Stimulated activated naive CD8-positive, alpha-beta T cell treated with anti-CD3 and anti-CD28 coated beads, Interleukin-15, amount 100 ng/mL, for 72 hours (primary cell): ENCODE measurements at places on chromosomes 5 and 9.

GRCh38 chr5:158485604-158486081 is 614.1 kb downstream of the EBF1 start:
- DNase-seq: no peak

DNA sequence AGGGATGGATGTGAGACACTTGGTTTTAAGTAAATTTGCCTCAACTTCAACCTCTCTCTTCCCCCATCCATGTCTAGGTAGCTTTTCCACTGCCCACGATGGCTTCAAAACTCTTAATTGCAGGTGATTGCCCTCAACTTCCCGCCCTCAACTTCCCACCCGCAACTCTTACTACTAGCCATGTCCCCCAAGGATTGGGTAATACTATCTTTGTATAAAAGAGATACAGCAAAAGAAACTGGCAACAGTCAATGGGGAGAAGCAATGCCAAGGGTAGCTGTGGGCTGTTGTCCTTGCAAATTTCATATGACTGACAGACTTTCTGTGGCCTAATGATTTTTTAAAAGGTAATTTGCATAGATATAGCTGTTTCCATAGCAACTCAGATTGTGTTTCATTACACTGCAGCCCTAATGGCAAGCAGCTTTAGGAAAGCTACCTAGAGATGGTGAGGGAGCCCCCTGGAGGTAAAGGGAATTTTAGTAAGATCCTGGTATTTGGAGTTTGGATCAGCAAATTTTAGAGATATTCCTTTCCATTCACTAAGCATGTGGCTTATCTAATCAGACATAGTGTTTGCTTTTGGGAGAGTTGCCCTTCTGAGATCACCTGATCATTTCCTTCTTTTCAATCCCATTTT is 421.5 kb upstream of the DAP start:
- no peak for DNase-seq

- DNase-seq: peak; percentile 61
These were observed 1.6 kb downstream of the LMX1B start for GRCh38 chr9:126615245-126615790.

DNA sequence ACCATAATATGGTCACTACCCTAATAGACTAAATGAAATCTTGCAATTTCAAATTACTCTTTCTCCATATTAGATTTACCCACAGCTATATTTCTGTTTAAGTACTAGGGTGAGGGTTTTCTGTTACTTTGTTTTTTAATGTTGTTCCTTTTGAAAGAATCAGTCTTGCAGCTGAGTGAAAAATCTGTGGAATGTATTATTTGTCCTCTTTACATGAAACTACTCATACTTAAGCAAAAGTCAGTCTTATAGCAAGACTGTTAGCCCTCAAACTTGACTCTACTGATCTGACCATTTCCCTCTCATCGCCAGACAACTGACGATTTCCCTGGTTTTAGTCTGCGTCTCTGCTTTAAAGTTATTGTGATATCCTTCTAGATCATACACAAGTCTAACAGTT is 84.0 kb downstream of the PIK3R1 start:
- no peak for DNase-seq

DNA sequence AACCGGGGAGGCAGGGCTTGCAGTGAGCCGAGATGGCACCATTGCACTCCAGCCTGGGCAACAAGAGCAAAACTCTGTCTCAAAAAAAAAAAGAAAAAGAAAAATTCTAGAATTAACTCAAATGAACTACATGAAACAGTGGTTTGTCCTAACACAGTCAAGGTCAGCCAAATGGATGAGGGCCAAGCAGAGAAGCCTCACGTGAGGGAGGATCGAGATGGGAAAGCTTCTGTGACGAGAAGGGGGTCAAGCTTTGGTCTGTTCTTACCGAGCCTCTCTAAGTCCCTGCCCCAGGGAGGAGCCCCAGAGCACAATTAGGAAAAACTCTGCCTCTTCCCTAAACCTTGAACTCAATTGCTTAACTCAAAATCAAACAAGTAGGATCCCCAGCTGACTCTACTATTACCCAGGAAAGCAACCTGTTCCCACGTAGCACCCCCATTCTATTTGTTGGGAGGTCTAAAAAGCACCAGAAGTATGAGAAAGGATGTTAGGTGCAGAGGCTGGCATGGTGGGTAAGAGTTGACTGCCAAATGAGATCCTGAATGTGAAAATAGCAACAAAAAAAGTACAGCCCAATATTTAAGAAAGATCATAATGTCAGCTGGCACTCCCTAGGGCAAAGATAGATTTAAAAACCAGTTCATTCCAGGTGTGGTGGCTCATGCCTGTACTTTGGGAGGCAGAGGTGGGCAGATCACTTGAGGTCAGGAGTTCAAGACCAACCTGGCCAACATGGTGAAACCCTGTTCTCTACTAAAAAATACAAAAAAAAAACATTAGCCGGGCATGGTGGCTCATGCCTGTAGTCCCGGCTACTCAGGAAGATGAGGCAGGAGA is 7.2 kb downstream of the ALDH7A1 start:
- no peak for DNase-seq

DNA sequence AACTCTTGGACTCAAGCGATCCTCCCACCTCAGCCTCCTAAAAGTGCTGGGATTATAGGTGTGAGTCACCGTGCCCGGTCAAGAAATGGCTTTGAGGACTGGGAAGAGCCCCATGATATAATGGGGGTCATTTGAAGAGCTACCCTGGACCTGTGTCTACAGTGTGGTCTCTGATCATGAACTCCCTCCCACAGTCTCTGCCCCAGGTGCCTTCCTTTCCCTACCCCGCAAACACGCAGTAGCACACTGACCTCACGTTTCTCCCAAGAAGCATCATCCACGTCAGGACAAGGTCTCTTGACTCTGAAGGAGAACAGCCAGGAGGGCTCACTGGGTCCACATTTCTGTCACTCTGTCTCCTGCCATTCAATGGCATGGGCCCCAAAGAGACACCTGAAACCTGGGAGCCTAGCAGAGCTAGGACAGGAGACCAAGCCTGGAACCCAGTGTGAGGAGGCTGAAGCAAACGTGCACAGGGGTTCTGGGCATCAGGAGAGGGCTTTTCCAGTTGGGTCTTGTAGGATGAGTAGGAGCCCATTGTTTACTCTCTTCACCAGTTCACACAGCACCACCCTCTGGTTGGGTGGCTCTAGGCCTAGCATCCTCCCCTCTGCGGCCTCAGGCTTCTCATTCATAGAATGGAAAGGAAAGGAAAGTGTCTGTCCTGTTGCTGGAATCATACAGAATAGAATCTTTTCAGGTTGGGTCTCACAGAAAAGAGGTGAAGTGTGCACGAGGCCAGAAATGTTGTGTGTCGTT is 23.0 kb downstream of the PRRX2 start:
- no peak for DNase-seq

GRCh38 chr9:4615251-4615650 is 46.8 kb upstream of the PLPP6 start:
- DNase-seq: no peak

- DNase-seq: no peak
These were observed 29.2 kb downstream of the OSMR start for GRCh38 chr5:38874948-38875456.

DNA sequence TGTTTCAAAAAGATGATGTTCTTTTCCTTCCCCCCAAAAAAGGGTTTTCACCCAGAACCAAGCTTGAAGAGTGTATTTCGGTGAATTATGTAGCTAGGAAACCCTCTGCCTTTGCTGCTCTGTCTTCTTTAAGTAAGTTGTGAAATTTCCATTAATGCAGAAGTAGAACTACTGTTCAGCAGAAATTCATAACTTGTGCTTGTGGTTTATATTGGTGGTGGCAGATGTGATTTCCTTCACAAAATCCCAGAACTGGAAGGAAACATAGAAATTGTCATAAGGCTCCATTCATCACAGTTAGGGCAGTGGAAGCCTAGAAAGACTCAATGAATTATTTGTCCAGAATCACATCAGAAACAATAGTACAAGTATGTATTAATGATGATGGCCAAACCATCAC is 42.1 kb upstream of the DAB2 start:
- DNase-seq: no peak

DNA sequence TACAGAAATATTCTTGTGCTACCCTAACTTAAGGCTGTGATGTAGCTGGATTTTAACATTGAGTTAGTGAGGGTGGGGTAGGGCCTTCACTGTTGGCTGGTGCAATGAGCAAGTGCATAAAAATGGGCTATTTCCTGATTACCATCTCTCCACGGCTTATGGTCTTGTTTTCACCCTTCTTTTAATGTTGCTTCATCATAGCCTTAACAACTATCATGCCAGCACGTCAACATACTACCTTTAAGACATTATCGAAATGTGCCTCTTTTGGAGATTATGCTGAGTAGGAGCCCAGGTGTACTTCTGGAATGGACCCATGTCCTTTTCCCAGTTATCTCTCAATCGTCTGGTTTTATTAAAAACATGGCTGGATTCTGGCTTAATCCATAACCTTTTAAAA is 350.9 kb upstream of the ACTBL2 start:
- no peak for DNase-seq

GRCh38 chr9:108673386-108673785 is 182.4 kb downstream of the ACTL7B start:
- DNase-seq: no peak

GRCh38 chr5:57692582-57693487 is 210.2 kb upstream of the ACTBL2 start:
- DNase-seq: peak; percentile 6

- DNase-seq: no peak
These were observed 190.9 kb downstream of the HINT1 start for GRCh38 chr5:130974021-130974683.

DNA sequence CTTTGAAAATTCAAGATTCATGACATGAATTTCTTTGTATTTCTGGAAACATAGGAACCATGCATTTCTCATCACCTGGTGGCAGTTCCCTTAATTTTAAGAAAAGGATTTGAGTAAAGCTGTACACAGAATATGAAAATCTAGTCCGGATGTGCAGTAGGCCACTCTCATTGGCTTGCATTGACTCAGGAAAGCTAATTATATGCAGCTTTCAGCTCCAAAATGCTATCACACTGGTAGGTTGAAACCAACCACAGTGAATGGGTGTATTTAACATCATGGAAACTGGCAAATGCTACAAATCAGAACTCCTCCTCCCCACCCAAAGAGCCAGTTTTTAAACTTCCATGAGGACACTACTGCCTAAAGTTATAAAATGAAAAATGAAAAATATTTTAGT is 161.6 kb upstream of the FBXL17 start:
- DNase-seq: no peak

DNA sequence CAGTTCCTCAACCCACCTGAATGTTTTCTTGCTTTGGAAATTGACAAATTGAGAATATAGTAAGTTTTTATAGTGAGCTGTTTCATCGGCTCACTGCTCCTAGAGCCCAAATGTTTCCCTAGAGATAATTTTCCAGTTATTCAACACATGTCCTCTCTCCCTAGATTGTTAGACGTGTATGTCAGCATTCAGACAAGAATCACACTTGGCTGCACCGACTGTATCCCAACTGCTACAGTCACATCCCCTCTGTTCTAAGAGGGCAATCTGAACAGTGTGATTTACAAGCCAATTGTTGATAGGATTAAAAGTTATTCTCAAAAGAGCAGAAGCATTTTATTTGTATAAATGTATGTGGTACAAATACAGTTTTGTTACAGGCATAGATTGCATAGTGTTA is 93.9 kb downstream of the MAMDC2 start:
- no peak for DNase-seq

- no peak for DNase-seq
These were observed 17.7 kb downstream of the BRD8 start for GRCh38 chr5:138160706-138161105.

GRCh38 chr5:111627862-111628261 is 115.5 kb upstream of the STARD4 start:
- DNase-seq: peak; percentile 37

DNA sequence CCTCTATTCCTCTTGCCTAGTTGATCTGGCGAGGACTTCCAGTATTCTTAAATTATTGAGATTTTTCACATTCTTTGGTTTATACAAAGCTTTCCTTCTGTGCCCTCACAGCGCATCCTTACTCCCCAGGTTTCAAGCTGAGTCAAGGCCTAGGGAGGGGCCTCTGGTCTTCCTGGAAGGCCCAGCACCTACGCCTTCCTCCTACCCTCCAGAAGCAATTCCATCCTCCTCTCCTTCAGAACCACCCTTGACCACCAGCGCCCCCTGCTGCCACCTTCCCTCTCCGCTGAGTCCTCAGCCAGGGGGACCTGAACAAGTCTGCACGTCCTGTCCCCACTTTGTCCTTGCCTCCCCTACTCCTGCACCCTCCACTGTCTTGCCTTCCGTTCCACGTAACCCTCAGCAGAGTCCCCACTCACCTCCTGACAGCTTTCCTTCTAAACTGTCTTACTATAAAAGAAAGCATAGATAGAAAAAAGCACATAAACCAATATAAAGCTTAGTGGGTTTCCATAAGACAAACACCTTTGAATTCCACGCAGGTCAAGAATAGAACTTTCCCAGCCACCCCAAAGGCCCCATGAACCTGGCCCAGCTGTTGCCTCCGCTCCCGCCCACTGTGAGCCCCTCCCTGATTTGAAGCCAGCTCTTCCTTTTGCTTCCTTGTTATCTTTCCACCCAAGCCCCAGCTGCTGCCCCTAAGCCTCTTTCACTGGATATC is 63.0 kb upstream of the CTSL start:
- DNase-seq: peak; percentile 51

DNA sequence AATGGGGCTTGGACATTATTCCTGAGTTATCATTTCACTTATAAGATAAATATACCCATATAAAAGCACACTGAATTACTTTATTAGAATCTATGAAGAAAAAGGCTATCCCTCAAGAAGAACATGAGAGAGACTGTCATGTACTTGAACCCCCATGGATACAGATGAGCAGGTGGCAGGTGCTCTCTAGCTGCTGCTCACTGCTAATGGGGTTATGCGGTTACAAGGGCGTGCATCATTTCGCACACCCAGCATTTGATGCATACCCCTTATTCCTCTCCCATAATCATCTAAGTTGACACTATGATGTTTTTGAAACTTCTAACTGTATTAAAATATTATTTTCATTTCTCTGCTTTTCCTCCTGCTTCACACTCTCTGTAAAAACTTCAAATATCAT is 16.4 kb downstream of the ITK start:
- DNase-seq: peak; percentile 41

DNA sequence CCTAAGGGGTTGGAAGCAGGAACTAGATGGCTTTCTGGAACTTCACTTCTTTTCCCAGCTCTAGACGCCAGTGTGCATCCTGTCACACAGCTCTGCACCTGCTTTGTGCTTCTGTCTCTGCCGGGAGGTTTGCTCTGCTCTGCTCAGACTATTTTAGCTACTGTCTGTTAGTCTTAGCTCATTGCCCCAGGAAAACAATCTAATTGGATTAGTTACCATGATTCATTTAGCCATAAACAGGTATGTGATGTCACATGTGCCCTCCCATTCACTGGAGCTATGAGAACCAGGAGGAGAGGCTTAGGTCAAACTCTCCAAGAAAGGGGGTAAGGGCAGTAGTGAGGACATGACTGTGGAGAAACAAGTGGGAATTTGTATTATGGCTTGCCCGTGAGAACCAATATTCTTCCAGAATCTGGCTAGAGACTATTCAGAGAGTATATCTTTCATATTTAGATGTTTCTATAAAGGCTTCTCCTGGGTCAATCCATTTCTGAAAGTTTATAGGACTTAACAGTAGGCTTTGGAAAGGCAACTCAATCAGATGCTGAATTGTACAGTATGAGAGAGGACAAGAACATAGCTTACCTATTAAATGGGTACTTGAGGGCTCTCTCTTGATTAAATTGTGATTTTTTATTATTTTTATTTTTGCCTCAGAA is 22.4 kb upstream of the NREP start:
- no peak for DNase-seq

GRCh38 chr5:93302711-93303110 is 278.3 kb downstream of the NR2F1-AS1 start:
- no peak for DNase-seq
